ENCODE measurements at places on chromosomes 16 and 17.

DNA sequence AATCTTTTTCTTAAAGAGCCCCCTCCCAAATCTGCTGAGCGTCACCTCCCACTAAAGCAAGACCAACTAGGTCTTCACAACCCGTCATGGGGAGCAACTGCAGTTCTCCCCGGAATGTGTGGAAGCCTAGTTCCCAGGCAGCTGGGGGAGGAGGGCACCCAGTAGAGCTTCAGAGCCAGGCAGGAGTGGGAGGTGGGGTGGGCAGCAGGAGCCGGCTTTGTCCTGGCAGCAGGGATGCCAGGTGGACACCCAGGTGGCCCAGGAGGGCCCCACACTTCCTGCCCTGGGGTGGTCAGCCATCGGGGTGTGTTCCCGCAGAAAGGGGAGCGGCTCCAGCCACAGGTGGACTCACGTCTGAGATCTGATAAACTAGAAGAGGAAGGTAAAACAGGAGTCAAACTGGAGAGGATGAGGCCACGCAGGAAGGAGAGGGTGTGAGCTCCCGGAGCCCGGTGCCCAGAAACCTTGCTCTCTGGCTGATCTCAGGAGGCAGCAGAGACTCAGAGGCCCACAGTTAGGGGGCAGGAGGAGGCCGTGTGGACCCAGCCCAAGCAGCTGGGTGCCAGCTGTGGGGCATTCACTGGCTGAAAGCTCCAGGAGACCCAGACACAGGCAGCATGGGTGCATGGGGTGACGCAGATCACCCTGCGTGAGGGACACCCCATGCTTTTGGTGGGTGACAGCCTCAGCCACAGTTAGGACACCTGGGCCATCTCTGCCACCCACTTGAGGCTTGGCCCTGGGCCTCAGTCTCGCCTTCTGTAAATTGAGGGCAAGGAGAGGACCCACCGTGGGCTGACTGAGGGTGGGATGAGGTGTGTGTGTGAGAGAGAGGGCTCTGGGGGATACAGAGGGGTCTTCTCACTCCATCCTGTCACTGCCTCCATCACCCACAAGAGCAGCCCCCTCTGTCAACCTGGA lies 260.8 kb upstream of the TNRC6C start:
- no peak for DNase-seq

GRCh38 chr16:76204249-76204648 lies 73.0 kb upstream of the CNTNAP4 start:
- DNase-seq: no peak

DNA sequence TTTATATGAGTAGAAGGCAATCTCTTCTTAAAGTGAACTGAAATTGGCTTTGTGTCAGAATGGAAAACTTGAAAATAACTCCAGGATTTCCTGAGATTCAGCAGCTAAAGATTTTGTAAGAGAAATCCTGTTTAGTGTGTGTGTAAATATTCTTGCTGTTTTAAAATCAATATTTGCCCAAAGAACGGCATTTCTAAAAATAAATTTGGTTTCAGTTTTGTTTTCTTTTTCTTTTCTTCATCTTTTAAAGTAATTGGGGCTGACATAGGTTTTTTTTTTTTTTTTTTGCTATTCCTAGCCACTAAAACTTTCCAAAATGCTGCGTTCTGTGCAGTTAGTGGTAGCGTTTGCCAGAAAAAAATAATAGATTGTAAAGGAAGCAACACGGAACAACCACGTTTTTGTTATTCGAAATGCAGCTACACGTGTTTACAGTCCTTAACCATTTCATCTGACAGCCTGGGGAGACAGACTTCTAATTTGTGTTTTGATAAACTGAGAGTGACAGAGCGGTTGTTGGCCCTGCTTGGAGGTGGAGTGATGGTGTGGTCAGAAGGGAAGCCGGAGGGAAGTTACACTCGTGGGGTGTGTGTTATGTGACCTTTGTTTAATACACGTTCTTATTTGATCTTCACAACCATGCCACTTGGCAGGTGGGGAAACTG lies 21.6 kb upstream of the SMPD3 start:
- no peak for DNase-seq

GRCh38 chr16:5502944-5503343 lies 405.3 kb upstream of the EEF2KMT start:
- DNase-seq: no peak

DNA sequence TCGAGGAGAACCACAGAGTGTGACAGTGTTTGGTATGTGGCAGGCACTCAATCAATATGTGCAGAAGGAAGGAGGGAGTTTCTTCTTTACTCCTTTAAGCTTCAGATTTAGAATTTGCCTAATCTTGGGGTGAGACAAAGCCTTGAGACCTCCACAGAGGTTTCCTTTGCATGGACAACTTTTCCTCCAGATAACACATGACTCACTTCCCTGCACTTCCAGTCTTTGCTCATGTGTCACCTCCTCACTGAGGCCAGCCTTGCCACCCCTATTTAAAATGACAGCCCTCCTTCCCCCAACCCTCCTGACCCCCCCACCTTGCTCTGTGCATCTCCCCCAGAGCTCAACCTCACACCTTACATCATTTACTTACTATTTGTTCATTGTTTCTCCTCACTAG lies 17.4 kb upstream of the NOS2 start:
- no peak for DNase-seq

- DNase-seq: no peak
These were observed 40.0 kb upstream of the NF1 start for GRCh38 chr17:31054761-31055160.

DNA sequence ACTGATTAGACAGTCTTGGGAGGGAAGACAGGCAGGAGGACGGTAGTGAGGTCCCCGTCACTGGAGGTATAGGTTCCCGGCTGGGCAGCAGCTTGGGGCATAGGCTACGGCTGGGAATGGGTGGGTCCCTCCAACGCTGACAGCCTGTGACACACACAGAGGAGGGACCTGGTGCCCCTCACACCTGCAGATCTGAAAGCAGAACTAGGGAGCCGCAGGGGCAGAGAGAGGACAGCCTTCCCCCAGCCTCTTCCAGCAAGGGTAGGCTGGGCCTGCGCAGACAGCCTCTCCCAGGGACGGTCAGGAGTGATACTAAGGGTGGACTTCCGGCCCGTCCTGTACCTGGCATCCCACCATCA lies 2.0 kb downstream of the P2RX1 start:
- no peak for DNase-seq

DNA sequence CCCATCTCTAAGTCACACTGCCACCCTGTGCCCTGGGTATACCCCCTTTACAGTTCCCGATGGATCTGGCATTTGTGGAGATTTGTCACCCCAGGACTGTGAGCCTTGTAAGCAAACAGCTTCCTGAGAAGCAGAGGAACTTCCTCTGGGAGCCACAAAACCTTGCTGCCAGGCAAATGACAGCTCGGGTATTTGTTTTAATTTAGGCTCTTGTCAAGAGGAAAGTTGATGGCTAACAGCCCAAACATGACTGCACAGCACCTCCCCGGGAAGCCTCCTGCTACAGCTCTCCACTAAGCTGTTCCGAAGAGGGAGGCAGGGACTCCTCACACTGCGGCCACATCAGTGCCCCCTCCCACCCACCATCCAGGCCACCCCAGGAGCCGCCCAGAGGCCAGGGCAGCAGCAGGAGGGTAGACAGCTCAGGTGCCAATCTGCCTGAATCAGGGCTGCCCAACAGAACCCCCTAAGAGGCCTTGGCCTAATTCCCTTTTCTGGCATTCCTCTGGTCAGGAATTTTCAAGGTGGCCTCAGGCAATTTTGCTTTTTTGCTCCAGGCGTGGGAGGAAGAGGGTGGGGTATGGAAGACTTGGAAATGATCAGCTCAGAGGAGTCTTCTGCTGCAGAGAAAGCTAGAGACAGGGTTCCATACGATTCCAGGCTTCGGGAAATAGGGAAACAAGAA lies 2.6 kb downstream of the ABR start:
- no peak for DNase-seq

- no peak for DNase-seq
These were observed 201.1 kb upstream of the CDH13 start for GRCh38 chr16:82425661-82426060.

DNA sequence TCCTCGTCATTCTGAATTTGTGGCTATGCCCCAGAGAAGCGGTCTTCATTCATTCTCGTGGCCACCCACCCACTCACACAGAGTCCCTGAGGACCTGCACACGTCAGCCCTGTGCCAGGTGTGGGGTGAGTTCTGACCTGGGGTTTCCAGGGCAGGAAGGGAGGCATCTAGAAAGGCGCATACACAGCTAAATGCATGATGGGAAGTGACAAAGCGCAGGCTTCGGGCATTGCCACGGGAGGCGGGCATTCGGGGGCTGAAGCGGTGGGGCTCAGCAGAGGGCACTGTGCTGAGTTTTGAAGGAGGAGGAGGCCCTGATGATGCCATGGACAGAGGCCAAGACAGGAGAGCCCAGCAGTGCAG lies 10.9 kb downstream of the UBALD2 start:
- no peak for DNase-seq

- DNase-seq: no peak
These were observed 986 bp downstream of the HAPSTR1 start for GRCh38 chr16:9092282-9092977.

DNA sequence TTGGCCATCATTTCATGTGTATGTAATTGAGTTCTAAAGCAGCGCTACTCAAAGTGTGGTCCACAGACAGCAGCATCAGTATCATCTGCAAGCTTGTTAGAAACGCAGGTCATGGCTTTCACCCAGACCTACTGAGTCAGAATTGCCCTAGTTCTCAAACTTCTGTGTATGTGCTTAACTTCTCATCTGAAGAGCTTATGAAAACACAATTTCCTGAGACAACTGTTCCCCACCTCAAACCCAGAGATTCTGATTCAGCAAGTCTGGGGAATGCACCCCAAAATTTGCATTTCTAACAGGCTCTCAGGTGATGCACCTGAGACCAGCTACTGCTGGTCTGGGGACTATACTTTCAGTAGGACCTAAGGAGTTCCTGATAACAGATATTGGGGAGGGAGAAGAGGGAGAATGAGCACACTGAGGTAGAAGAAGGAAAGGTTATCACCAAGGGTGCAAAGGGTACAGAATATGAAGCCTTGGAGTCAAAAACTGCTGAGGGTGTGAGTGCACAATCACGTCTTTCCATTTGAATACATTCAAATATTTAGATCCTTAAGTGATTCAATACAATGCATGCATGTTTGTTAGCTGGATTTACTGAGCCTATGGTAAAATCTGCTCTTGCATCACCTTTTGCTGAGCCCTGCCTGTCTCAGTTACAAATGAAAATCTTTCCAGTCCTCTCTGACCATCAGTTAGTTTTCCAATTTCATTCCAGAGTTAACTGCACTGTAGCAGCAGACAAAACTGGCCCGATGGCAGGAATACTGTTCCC lies 29.2 kb upstream of the SKAP1 start:
- no peak for DNase-seq

GRCh38 chr17:70535986-70536385 lies 366.7 kb downstream of the KCNJ2 start:
- no peak for DNase-seq

DNA sequence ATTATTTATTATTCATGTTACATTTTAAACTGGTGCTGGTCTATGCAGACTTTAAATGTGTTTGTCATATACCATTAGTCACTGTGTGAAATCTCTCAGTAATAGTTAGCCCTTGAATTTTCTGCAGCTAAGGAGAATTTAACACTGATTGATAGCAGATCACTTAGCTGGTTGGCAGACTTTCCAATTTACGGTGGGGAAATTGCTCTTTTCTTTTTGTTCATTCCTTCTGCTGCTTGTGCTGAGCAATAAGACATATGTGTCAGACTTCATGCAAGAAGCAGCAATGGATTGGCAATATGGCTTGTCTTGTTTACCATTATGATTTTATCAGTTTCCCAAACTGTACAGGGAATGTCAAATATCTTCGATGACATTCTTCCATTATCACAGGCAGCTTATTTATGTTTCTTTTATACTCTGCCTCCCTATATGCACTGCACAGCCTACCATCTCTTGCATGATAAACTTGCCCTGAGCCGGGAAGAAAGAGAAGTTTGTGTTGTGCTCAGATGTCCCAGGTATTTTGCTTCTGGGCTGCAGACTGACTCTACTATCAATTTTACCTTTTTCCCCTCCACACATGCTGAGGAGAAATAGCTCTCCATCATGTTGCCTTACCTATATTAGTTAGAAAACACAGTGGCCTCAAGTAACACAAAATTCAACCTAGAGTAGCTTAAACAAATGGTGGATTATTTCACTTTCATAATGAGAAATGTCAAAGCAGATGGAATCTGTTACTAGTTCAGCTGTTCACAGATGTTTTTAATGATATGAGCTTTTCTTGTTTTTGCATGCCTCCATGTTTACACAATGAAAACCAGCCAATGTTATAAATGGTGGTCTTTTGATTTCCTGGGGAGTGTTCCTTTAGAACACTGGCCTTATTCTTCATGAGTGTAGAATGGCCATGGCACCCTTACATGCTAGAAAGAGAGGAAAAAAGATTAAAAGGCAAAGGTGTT lies 968.1 kb upstream of the GOT2 start:
- no peak for DNase-seq

DNA sequence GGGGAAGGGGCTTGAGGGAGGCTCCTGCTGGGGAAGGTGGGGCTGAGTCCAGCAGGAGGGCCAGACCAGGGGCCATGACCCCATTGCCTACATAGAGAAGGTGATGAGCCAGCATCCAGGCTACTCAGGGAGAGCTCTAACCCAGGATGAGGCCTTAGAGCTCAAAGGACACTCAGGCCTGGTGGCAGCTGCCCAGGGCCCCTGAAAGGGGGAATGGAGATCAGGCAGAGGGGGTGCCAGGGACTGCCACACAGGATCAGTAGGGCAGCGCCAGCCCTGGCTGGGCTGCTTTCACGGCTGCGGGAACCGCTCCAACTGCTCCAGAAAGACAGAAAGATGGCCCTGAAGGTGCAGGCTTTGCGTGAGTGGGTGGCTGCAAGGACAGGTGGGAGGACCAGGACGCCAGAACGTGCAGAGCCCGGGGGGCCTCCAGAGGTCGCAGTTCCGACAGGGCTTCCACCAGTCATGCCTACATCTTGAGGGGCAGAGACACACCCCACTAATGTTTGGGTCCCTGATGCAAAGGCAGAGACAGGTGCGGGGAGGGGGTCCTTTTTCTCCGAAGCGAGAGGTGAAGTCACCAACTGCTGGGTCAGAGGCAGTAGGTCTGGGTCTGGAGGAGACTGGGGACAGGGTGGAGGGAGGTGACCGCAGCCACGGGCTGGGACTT lies 882 bp upstream of the ATP6V0C start:
- no peak for DNase-seq

DNA sequence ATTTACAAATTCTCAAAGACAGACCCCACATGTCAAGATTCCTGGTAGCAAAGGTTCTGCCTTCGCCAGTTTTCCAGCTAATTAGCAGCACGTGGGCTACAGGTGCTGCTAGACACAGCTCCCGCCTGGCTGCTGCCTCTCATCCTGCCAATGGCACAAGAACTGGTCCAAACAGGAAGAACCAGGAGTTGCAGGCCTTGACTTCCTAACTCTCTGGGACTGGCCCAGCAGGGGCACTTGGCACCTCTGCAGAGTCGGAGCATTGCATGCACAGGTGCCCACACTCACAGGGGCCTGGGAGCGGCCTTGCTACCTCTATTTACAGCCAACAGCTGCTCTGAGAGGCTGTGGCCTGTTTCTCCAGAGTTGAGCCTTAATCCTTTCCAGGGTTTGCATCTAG lies 39.6 kb downstream of the TK2 start:
- DNase-seq: no peak

GRCh38 chr16:51134269-51134812 lies 16.7 kb downstream of the SALL1 start:
- DNase-seq: no peak
